ENCODE measurements at places on chromosomes 6 and 20.

- no peak for DNase-seq
Measured at GRCh38 chr20:59735917-59736316, 131.6 kb downstream of the PHACTR3 start.

DNA sequence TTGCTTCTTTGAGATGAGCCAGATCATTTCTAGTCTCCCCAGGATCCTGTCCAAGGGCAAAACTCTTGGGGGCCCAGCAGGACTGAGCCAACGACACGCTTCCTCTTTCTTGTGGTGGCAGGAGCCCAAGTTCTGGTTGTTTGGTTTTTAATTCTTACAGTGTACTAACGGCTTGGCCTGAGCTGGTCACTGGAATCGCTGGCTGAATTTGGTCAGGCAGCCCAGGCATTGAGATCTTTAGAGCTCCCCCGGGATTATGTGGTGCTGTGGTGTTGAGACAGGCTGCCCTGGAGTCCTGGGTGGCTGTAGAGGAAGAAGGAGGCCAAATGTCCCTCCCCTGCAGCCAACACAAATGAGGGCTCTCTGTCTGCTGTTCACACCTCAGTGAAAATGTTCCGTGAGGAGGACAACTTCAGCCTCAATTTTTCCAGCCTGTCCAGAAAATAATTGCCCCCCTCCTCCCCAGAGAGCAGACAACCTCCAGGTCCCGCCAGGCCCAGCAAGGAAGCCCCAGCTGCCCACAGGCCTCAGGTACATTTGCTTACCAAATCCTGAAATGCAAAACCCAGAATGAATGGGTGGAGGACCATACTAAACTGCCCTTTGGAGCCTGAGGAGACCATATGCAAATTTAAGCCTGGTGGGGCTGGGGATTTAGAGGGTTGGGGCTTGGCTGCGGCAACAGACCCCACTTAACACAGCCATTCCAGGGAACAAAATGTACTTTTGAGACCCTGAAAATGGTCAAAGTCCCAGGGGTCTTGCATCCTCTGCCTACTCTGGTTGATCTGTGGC lies 23.6 kb downstream of the BNIP5 start:
- DNase-seq, result no peak

DNA sequence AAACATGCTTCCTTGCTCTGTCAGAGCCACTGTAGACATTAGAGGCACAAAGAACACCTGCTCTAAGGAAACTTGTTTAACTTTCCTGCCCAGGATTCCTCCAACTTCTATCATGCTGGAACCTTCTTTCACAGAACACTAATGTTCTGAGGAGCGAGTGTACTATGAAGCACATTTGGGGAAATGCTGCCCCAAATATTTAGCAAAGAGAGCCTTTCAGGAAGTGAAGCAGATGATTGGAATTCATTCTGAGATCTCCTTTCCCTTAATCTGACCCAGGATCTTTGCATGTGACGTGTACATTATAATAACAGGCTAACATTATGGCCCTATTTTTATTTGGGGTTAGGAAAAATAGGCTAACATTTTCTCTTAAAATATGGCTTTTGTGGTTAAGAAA lies 21.0 kb upstream of the FYN start:
- DNase-seq, result no peak

- no peak for DNase-seq
Measured at GRCh38 chr6:140073456-140073855, 699.0 kb upstream of the CITED2 start.
